Ovary (tissue), 10 donors: ENCODE measurements at places on chromosomes 7 and 10.

DNA sequence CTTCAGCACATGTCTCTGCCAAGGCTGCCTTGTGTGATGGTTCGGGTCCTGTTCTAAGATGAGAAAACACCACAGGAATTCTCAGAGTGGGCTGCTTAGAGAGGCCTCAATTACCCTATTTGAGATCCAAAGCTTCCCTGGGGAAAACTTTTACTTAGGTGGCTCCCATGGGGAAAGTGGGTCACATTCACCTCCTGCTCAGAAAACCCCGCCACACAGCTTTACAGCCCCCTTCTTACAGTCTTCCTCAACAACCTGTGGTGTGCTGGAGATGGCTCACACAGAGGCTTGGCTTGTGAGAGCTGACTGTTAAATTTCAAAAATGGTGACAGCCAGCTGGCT is 36.6 kb upstream of the KCNIP2 start:
- H3K27ac ChIP-seq: no peak overlapping the region
- no peaks in the 10 kb centered on the region for H3K27me3 ChIP-seq
- H3K4me1 ChIP-seq: no peaks in the 10 kb centered on the region
- H3K4me3 ChIP-seq: no peak overlapping the region
- H3K36me3 ChIP-seq: no peaks in the 10 kb centered on the region

GRCh38 chr7:66699998-66700397 is 40.5 kb upstream of the RABGEF1 start:
- peaks cover 1% of the 10 kb centered on the region for H3K4me1 ChIP-seq
- H3K4me3 ChIP-seq: no peak overlapping the region
- H3K36me3 ChIP-seq: no peaks in the 10 kb centered on the region
- H3K27ac ChIP-seq: no peak overlapping the region
- H3K27me3 ChIP-seq: no peaks in the 10 kb centered on the region

DNA sequence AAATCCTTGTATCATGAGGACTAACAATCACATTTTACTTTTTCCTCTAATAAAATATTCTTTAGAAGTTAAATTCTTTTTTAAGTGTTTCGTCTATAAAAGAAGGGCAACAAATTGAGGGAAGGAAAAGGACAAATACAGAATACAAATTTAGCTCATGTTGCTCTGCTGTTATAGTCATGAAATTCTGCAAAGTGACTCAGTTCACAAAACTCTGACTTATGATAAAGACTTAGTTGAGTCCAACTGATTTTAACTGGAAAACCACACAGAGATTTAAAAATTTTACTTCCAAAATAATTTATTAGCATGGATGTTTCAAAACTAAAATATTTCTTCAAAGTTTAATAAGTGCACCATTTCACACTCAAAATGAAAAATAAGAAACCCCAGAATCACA is 75.0 kb upstream of the GPR22 start:
- no peaks in the 10 kb centered on the region for H3K4me1 ChIP-seq
- no peak overlapping the region for H3K27ac ChIP-seq
- H3K4me3 ChIP-seq: no peak overlapping the region
- H3K27me3 ChIP-seq: no peaks in the 10 kb centered on the region

DNA sequence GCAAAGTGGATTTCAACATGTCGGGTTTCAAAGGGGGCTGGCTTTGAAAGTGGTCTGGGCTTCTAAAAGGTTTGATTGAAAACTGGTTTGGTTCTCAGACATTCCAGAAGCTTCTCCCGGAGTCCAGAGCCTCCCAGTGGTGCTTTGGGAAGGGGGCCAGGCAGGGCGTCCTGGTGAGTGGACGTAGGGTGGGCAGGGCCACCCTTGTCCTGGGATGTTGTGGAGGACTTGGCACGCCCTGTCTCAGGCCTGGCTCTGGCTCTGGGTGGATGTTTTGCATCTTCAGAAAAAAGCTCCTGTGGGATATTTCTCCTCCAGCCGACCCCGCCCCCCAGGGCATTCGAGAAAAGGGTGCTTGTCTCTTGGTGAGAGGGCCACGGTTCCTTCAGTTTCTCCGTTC is 31.2 kb downstream of the GRIFIN start:
- no peaks in the 10 kb centered on the region for H3K4me1 ChIP-seq
- no peak overlapping the region for H3K27ac ChIP-seq
- H3K36me3 ChIP-seq: no peaks in the 10 kb centered on the region
